ENCODE measurements at places on chromosomes 3 and 15.

GRCh38 chr15:81253846-81254245, 57.2 kb downstream of the IL16 start:
- DNase-seq: no peak

- DNase-seq: no peak
These were observed 146.1 kb upstream of the CTNNB1 start for GRCh38 chr3:41053220-41053619.

- no peak for DNase-seq
These were observed 92.1 kb upstream of the PLAAT1 start for GRCh38 chr3:193148688-193149473.

GRCh38 chr3:100548053-100548452, 55.6 kb downstream of the TMEM45A start:
- DNase-seq: no peak

GRCh38 chr15:52808441-52808840, 18.3 kb upstream of the ONECUT1 start:
- no peak for DNase-seq

GRCh38 chr15:29682361-29682760, 139.9 kb downstream of the TJP1 start:
- no peak for DNase-seq

DNA sequence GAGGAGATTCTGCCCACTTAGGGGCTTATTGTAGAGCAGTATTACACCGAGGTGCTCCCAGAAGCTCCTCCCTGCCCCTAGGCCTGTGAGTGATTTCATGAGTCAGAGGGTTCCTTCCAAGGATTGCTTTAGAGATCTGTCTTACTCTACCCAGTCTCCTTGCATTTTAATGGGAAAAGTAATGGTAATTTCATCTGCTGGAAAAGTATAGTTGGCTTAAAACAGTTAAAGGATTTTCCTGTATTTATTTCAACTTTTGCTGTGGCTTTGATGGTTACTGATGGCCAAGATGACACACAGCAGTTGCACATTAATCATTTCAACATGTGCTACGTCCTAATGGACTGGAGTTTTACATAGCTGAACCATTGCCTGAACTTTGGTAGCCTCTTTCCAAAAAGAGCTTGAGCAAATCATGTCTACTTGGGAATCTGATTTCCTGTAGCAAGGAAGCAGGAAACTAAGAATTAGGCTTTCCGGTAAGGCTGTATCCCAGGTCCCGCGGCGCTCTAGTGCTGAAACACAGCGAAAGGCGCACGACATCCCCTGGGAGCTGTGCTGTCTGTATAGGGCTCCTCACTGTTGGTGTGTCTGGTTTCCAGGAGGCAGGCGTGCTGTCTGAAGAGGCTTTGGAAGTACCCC, 9.2 kb upstream of the PGPEP1L start:
- DNase-seq: peak; percentile 60

DNA sequence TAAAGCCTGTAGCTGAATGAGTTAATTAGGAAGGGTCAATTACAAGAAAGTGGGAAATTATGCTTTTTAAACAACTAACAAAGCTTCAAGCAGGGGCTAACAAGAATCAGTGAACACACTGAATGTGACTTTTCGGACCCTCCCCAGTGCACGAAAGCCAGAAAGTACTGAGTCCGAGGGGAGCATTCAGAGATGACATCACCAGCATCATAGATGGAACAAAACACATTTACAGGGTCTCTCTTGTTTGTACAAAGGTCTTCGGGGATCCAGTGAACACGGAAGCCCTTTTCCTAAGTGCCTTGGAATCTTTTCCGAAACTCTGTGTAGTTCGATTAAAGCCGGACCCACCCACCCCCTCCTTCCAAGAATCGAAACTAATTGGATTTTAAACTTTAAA, 829 bp downstream of the DCP1A start:
- DNase-seq: peak; percentile 9

- DNase-seq: no peak
These were observed 92.7 kb upstream of the TMC3 start for GRCh38 chr15:81466741-81467140.

DNA sequence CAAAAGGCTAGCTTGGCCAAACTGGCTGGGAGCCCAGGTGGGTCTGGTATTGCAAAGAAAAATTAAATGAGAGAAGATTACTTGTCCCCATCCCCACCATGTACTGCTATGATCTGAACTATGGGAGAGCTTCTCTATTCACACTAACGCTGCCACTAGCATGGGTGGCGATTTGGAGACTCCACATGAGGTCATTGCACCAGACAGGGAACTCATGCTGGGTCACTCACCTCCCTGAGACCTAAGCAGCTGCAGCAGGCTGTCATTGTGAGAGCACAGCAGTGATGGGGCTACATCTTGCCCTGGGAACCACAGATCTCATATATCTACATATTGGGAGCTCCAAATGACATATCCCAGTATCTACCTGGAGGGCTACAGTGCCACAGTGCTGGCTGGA, 36.3 kb upstream of the NECTIN3 start:
- no peak for DNase-seq

GRCh38 chr15:91967935-91968606, 114.6 kb downstream of the SLCO3A1 start:
- DNase-seq: no peak

DNA sequence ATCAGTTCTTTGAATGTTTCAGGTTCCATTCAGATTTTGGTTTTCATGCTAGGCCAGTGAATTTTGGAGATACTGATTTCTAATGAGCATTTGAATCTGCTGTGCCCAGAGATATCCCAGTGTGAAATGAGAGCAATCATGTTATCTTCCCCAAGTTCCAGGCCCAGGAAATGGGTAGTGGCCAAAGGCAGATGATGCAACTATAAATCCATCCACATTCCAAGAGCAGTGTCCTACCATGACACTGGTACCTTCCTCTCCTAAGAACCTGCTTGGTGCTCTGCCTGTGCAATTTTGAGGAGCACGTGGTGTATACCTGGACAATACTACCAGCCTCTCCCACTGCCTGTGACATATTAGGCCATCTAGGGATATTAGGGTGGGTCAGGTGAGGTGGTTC, 186.8 kb downstream of the SLCO3A1 start:
- DNase-seq: no peak

DNA sequence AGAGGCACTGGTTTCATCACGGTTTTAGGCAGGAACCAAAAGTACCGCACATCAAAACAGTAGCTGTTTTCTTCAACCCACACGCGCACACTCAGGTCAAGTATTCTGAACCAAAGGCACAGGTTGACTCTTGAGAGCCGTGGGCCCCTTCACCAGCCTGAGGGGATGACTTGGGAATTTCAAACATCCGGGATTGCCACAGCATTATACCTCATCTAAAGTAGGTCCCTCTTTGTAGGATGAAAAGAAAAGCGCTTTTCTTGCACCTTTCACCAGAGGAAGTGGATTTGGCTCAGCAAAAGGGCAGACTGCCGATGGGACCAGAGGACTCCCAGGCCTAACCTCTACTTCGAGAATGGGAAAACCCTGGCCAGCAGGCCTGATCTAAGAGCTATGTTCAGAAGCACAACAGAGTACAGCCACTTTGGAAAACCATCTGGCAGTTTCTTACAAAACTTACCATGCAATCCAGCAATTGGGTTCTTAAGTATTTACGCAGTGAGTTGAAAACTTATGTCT, 88.2 kb upstream of the PROK2 start:
- no peak for DNase-seq

DNA sequence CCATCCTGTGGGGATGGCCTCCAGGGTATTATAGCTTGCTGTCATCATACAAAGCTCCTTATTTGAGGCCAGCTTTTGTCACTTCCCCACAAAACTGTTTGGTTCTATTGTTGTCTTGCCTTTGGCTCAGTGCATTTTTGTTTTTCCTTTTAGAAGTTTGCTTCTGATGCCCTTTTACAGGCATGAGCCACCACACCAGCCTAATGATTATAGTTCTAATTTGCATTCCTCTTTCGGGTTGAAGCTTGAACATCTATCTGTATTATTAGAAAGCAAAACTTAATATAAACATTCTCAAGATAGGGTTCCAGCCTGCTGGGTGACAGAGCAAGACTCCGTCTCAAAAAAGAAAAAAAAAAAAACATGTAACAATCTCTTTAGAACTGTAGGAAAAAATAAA, 39.8 kb downstream of the SMARCC1 start:
- DNase-seq: no peak

- no peak for DNase-seq
These were observed 287.3 kb upstream of the MME start for GRCh38 chr3:154792828-154793227.

DNA sequence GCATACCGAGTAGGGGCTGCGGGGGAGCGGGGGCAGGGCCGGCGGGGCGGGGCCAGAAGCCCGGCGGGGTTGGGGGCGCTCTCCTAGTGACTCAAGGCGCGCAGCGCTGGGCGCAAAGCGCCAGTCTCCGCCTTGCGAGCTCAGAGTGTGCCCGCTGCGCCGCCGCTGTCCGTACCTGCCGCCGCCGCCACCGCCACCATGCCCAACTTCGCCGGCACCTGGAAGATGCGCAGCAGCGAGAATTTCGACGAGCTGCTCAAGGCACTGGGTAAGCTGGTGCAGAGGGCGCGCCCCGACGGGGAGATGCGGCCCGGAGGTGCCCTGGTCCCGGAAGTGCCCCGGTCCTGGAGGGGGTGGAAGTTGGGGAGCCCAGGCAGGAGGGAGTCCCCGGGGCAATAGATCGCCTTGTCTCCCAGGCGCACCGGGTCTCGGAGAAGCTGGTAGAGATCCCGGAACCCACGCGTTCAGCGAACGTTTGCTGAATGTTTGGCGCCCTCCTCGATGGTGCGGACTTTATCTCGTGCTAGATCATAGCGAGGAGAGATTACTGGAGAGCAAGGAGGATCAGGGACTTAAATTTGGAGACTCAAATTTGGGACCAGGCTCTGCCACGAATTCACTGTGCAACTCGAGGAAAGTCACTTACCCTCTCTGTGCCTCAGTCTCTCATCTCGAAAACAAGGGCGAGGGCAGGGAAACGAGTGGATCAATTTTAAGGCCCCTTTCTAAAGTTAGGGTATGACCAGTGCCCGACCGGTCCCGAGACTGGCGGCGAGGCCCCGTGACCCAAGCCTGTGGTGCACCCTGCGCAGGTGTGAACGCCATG, at the start of gene CRABP1:
Gene CRABP1, plus strand, starts transcription at position 123 of the 826 bp plus-strand sequence. Its CDS starts 76 bp downstream, at position 199.
- DNase-seq: peak; percentile 51

GRCh38 chr3:16338999-16339398, 74.0 kb downstream of the OXNAD1 start:
- DNase-seq: no peak

DNA sequence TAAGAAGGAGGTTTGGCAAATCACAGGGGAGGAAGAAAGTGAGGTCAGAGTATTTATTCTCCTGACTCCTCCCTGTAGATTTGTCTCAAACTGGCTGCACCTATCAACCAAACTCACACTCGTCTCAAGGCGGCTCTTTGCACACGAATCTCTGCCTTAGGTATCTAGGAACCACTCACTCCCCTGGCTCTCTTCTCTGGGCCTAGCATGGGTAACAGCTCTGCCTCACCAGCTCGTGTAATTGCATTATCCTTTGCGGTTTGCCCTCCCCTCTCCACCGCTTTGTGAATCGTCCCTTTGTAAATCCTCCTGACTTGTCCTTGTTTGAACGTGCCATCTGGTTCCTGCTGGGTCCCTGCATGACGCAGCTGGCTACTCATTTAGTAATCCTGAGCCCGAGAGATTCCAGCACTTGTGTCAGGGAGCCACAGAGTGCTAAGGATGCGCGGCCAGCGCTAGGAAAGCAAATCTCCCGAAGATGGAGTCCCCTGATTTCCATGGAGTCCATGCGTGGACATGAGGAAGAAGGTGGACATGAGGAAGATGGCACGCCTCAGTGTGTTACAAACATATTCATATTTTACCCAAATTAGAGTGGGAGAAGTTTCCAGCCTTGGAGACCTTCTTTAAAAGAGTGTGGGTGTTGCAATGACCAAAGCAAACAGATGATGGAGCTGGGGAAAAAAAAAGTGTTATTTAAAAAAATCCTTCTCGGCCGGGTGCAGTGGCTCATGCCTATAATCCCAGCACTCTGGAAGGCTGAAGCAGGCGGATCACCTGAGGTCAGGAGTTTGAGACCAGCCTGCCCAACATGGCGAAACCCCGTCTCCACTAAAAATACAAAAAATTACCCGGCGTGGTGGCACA, 26.7 kb downstream of the NRROS start:
- DNase-seq: peak; percentile 58

DNA sequence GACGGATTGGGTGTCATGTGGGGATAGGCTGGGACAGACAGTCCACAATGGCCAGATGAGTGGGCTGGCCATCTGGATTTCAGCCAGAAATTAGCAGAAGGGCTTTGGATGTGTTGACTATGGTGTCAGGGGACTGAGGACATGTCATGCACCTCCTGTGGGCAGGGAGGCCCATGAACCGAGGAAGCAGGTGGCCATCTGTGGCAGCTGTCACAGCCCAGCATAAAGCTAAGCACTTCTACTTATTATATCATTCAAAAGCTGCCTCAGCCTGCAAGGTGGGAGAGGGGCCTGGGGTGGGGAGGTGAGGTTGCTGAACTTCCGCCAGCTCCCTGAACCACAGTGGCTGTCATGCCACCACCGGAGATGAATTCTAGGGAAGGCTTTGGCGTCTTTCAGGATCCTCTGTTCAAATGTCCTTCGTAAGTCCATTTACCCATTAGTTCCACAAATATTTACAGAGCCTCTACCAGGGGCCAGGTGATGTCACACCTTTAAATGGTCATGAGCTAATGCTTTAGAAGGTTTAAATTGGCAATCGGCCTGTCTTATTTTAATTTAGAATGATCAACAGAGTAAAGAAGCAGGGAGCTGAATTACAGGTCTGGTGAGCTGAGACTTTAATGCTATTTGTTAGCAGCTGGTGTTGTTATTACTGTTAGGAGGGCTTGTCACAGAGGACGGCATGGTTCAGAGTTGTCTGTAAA, 23.6 kb upstream of the CAV3 start:
- DNase-seq: no peak

- DNase-seq: no peak
These were observed 290.4 kb upstream of the C2CD4B start for GRCh38 chr15:62455441-62455921.

GRCh38 chr3:10444110-10444429, 61.3 kb downstream of the ATP2B2 start:
- DNase-seq: no peak

DNA sequence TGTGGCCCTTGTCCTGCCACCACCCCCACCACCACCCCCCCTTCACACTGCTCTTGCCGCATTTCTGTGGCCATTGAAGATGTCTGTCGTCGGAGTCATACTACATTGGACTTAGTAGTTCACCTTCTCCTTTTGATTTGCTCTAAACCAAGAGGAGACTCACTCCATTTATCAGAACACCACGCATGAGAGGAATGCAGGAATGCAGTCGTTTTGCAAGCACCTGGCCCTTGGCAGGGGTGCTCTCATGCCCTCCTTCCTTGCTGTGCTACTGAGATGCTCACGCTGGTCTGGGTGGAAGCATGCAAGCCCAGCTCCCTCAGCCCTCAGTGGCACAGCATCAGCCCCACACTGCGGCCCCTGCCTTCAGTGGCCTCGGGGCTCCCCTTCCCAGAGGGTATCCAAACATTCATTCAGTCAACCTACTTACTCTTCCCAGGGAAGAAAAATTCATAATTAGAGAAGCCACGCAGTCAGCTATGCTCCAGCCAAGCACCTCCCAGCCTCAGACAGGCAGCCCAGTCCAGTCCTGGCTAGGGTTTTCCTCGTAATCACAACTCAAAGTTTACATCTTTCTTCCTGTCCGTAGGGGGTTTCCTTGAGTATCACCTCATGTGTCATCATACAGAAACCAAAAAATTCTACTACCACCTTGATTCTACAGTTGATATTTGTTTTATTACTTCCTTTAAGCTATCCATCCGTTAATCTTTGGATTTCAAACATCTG, 520.0 kb downstream of the GABRG3 start:
- no peak for DNase-seq
